Mesothelial cell of epicardium (in vitro differentiated cells): ENCODE measurements at places on chromosomes 6 and 20. TPM values are rescaled to one million over a fixed set of nuclear protein-coding genes. Genes with fewer than 3 reads are reported as not detected.

DNA sequence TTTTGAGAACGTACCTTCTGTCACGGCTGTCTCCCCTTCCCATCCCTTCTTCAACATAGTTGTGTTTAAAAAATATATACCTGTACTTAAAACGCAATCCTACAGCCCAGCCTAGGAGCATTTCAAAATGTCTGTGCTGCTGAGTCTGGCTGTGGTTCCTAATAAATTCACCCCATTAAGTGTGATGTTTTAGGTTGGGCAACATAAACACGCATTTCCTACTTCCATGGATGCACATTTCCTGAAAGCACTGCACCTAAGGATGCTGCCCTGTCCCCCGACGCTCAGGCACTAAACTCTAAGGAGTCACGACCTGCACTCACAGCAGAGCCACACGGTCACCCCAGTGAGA lies 1.2 kb downstream of the REV3L start:
- DNase-seq = no peak

ULBP1 gene
- 0.07 to 0.11 TPM (median 0.11 TPM) in 3 replicates for total RNA-seq

EDN1 gene
- total RNA-seq = 7.4 to 8.9 TPM (median 8.5 TPM) in 3 replicates

SCUBE3 gene
- total RNA-seq = 51.9 to 54.8 TPM (median 53.2 TPM) in 3 replicates

DNA sequence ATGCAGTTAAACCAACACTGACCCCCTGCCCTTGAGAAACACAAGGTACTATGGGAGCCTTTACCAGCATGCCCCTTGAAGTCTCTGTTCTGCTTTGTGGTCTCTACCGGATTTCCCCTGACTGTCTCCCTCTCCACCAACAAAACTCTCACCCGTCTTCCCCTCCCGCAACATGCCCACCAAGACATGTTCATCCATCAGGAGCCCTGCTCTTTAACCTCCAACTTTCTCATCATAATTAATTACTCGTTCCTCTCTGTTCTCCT lies 1.1 kb downstream of the ZNF165 start:
- no peak for DNase-seq

CST2 gene
- total RNA-seq = 1.2 to 1.7 TPM (median 1.5 TPM) in 3 replicates

DNA sequence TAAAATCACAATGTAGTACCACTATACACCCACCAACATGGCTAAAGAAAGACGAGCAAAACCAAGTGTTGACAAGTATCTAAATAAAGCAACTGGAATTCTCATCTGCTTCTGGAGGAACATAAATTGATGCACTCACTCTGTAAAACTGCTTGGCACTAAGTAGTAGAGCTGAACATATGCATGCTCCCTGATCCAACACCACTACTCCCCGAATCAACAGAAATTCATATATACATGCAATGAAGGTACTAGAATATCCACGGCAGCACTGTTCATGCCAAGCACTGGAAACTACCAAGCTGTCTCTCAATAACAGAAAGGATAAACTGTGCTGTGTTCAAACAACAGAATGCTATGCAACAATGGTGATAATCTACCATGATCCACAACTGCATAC lies 219.5 kb upstream of the RIN2 start:
- no peak for DNase-seq

GRCh38 chr6:6808343-6808742 lies 219.8 kb downstream of the LY86 start:
- no peak for DNase-seq

PDSS2 gene
- 10.7 to 13.2 TPM (median 13.0 TPM) in 3 replicates for total RNA-seq

SIRPG gene
- not detected in 3 replicates for total RNA-seq

- no peak for DNase-seq
Measured at GRCh38 chr20:43665466-43666176, 1.3 kb upstream of the MYBL2 start.

- no peak for DNase-seq
Measured at GRCh38 chr6:27752038-27752885, 159.9 kb downstream of the OR2B2 start.

GRCh38 chr6:7494638-7495037 lies 46.8 kb upstream of the DSP start:
- DNase-seq = no peak

HLA-DQB2 gene
- total RNA-seq = not detected in 3 replicates

ZBP1 gene
- not detected in 3 replicates for total RNA-seq

GRCh38 chr6:43848671-43849391 lies 78.8 kb downstream of the VEGFA start:
- no peak for DNase-seq

DNA sequence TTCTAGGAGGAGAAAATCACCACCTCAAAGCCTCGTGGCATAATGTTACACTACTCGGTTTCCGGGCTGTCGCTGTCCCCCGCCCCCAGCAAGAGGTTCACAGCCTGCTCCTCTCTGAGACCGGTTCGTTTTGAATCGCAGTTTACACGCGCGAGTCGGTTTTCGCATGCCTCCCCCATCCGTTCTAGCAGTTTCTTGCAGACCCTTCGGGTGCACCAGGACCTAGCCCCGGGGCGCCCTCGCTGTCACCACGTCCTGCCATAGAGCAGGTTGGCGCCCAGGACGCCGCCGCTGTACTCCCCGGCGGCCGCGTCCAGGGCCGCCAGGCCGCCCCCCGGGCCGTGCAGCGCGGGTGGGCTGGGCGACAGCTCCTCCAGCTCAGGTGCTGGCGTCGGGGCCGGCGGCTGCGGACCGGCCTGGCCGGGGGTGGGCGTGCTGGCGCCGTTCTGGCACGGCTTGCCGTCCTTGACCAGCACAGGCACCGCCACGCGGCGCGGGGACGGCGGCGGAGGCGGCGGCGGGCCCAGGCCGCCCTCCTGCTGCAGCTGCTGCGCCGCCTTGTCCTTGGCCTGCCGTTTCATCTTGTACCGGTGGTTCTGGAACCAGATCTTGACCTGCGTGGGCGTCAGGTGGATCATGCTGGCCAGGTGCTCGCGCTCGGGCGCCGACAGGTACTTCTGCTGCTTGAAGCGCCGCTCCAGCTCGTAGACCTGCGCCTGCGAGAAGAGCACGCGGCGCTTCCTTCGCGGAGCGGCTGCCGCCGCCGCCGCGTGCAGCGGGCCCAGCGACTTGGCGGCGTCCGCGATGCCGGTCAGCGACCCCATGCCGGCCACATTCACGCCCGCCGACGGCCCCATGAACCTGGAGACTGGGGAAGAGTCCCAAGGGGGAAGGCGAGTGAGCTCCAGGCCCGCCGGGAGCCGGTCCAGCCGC lies 1.4 kb downstream of the NKX2-4 start:
- peak; percentile 56 for DNase-seq

- DNase-seq = no peak
Measured at GRCh38 chr20:39290575-39290974, 328.4 kb downstream of the DHX35 start.

DNA sequence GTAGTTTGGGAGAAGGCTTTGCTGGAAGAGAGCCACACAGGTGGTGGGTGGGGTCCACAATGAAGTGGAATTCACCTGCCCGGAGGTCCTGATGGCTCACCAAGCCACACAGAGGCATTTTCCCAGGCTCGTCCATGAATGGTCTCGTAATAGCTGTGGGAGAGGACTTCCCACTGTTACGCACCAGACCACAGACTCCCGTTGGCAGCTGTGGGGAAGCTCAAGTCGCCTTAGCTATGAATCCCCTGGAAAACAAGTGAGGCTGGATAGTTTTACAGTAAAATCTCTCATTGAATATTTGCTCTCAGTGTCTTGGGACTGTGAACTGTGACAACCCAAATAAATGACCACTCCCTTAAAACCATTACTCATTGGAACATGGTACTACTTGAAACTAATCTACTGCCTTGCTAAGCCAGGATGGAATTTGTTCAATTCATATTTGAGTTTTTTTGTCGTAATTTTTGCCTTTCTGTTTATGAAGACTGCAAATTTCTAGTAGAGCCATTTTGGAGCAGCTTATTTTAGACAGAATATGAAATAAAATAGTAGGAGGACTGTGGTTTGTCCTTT lies 79.4 kb downstream of the JAG1 start:
- no peak for DNase-seq

SOX4 gene
- total RNA-seq = 221 to 224 TPM (median 223 TPM) in 3 replicates

- DNase-seq = no peak
Measured at GRCh38 chr6:136551103-136551502, 881 bp upstream of the MAP7 start.

DNA sequence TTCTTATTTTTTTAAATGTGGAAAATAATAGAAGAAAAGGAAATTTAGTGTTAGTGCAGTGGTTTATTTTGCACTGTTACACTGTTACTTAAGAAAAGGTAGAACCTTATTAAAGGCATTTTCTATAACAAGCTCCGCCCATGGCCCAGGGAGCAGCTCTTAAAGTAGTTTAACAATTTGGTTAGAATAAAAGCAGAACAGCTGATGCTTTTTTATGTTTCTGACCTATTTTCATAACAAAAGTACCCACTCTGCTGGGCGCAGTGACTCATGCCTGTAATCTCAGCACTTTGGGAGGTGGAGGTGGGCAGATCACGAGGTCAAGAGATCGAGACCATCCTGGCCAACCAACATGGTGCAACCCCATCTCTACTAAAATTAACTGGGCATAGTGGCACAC lies 32.6 kb downstream of the DSTN start:
- no peak for DNase-seq
